ENCODE measurements at places on chromosomes 2 and 18.

DNA sequence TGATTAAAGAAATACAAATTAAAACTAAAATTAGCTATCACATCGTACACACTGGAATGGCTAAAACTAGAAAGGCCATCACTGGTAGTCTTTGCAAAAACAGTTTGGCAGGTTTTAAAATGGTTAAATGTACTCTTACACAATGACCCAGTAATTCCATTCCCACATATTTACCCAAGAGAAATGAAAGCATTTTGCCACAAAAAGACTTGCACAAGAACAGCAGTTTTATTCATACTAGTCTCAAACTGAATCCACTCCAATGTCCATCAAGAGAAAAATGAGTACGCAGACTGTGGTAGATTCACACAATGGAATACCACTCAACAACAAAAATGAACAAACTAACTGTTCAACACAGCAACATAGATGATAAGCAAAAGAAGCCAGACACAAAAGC is 29.1 kb downstream of the SP140L start:
- DNase-seq, result no peak

DNA sequence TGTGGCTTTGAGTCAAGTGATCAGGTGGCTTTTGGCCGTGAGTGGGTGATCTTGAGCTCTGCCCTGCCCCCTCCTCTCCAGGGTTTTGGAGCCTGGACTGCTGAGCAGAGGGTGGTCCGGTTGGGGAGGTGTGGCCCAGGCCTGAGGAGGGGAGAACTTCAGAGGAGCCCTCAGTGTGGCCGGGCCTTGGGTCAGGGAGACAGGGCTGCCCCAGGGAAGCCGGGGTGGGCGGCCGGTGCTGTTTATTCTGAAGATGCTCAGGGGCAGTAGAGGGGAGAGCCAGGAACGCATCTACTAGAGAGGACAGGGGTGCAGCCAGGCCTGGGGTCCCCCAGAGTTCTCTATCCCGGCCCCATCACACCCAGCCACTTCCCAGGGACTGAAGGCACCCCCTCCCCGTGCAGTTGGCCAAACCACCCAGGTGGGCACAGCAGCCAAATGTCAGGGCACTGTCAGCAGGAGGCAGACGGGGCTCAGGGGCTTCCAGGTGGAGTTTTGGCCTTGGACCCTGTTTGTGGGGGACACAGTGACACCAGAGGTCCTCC is 963 bp downstream of the ERFE start:
- DNase-seq, result no peak

DNA sequence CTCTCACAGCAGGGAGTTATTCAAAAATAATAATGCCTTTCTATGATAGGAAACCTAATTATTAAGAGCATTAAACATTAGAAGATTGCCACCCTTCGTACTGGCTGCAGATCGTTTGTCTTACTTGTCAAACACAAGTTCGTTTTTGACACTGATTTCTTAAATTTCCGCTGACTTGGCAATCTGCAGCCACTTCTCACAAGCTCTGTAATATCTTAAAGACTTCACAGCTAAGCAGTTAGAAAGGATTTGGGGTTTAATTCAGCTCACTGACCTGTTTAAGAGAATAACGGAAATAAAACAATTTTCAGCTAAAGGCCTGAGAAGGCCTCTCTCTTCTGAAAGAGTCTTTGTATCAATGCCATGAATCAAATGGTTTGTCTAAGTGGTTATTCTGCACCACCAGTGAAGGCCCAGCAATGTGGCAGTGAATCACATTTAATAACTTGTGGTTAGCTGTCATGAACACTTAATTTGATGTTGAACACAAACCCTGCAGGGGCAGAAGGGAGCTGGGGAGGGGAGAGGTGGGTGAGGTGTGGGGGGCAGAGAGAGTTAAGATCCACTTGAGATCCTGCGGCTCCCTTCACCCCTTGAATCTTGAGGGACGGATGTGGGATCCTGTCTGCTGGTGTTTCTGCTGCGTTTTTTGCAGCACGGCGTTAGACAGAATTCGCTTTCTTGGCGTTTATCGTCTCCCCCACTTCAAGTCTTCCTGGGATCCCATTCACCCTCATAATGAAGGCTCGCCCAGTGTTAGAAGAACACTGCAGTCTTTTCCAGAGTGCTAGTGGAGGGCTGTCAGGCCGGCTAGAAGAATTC is 145.4 kb upstream of the SATB2 start:
- no peak for DNase-seq

DNA sequence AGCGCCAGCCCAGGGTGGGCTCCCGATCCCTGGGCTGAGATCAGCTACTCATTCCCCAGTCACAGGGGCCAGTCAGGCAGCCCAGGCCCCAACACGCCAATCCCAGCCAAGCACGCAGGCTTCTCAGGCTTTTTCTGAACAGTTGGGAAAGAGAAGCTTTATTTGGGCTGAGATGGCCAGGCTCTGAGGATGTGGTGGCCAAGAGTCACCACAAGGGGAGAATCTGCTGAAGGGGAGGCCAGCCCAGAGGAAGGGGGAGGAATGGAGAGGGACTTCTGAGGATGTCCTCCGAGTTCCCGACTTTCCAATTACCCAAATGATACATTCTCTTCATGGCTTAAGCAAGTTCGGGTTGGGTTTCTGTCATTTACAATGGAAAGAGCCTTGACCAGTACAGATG is 2.8 kb upstream of the DIPK1C start:
- DNase-seq, result no peak

GRCh38 chr18:58288921-58289797 is 245.1 kb downstream of the NEDD4L start:
- no peak for DNase-seq

GRCh38 chr18:51753365-51754057 is 556.0 kb upstream of the MEX3C start:
- DNase-seq, result no peak

DNA sequence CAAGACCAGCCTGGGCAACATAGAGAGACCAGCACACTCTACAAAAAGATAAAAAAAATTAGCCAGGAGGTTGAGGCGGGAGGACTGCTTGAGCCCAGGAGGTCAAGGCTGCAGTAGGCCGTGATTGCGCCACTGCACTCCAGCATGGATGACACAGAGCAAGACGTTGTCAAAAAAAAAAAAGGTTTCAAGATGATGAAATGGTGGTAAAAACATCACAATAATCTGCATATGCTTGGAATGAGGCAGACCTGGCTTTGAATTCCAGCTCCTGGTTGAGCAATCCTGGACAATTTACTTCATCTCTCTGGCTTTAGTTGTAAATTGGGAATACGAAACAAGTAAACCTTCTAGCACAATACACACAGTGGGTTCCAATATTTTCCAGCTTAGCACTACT is 24.1 kb downstream of the USP40 start:
- no peak for DNase-seq

GRCh38 chr2:177430411-177430810 is 37.8 kb downstream of the AGPS start:
- no peak for DNase-seq

DNA sequence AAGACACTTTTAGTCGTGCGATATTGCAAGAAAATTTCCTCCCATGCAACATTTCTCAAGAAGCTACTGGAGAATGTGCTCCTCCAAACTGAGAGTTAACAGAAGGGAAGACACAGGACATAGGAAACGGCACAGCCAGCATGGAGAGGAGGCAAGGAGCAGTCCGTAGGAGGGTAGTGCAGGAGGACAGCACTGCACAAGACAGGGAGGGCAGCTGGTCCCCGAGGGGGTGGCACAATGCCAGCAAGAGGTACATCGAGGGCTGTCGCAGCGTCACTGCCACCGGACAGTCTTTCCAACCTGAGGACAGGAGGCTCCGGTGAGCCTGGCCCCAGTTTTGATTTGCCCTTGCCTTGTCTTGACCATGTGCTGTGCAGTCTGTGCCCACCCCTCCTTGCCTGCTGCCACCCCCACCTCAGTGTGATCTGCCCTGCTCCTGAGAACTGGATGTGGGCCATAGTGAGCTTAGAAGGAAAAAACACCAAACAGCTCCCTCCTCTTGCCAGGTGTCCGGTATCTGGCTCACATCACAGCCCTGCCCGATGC is 81.6 kb upstream of the LAPTM4A start:
- no peak for DNase-seq

GRCh38 chr2:224850081-224850480 is 133.9 kb upstream of the CCDC195 start:
- DNase-seq, result no peak

DNA sequence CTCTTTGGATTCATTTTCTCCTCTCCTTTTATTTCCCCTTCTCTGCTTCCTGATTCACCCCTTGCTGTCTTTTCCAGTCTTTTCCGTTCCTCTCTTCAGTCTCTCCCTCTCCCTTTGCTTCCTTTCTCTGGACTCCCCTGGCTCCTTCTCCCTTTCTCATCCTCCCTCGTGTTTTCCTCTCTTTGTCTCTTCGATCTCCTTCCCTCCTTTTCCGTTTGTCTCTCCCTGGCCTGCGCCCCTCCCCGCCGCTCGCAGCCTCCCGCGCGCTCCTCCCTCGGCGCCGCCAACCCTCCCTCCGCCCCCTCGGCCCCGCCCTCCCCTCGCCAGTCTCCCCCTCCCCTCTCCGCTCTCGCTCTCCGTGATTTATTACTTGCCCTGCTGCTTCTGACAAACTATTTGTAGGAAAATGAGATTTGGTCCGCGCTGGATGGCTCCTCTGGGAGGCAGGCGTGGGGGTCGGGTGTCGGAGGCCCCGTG is 46.0 kb upstream of the PAX8 start:
- no peak for DNase-seq

- no peak for DNase-seq
These were observed 69.4 kb downstream of the TXNL1 start for GRCh38 chr18:56568986-56569385.

DNA sequence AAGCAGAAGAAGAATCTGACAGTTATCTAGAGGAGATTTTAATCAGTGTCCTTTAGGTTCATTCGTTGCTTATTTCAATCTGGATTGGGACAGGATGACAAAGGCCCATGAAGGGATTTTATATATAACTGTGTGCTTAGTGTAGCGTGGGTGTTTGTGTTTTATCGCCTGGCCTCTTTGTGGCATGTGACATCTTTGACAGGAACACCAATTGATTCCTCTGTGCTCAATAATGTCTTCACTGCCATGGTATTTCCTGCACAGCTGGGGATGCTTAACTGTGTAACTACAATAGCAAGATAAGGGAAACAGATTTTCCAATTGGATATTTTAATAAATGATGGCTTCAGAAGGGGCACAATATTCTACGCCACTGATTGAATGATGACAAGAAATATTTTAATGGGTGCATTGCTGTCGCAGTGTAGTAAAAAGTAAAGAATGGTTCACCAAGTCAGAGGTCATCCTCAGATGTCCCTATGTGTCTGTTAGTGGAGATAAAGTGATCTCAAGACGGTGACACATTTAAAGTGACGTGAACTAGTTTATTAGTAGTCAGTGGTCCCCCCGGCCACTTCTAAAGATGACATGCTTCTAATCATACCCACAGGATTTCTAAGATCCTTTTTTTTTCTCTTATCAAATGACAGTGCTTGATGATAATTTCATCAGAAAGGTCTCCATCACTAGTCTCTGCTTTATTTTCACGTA is 160.4 kb downstream of the AGAP1 start:
- no peak for DNase-seq

DNA sequence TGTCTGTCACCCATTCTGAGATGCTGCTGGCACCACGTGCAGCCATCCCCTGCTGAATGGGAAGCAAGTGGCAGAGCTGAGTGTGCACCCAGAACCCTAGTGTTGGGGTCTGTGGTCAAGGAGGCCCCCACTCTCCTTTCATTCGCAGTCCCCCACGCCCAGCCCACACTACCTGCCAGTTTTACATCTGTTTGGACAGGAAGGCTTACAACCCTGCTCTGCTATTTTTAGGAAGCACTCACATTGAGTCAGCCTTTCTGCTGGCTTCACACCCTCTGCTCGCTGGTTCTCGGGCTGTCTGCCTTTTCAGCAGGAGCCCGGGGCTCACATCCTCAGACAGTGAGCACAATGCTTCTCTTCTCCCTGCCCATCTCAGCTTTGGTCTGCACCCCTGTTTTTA is 10.7 kb upstream of the ADCY3 start:
- DNase-seq, result no peak

GRCh38 chr2:226496273-226496550 is 303.4 kb downstream of the IRS1 start:
- no peak for DNase-seq

DNA sequence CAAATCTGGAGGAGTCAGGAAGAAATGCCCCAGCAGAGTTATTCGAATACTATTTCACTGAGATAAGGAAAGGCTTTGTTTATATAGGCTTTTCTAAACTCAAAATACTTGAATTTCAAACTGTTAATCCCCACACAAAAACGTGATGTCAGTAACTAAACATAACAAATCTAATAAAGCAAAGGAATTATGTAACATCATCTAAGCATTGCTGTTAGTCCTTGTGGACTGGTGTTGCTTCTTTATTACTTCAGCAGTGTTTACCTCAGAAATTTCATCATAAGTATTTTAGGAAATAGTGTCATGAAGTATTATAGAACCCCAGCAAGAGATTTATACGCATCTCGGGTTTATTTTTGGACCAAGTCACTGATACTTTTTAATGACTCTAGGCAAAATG is 19.7 kb upstream of the SANBR start:
- no peak for DNase-seq

DNA sequence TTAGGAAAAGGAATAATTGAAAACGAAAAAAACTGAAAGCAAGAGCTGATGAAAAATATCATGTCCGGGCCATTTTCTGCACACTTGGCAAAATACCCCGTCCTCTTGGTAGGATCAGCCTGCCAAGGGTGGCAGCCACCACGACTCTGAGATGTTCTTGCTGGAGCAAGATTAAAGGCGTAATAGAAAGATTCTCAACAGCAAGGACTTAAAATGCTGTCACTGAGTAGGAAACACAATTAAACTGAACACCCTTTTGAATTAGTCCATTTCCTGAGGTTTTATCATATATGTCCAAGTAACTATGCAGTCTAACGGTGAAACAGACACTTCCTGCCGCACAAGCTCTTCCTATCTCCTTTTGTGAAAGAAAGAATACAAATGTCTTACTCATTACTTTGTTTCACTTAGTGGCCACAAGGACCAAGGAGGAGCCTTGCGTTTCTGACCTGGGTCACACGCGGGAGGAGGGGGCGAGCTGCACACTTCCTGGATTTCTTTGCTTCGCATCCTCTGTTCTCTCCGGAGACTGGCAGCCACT is 222.7 kb downstream of the PIEZO2 start:
- DNase-seq, result no peak

- no peak for DNase-seq
These were observed 38.5 kb upstream of the ATG16L1 start for GRCh38 chr2:233213011-233213410.
